ACHN (cell line): ENCODE measurements at places on chromosomes 16 and 17.

- DNase-seq = peak; percentile 55
Observed at GRCh38 chr17:75404731-75405364, 630 bp downstream of the GRB2 start.

GRCh38 chr16:67361038-67361437 is 32.3 kb downstream of the TPPP3 start:
- no peak for DNase-seq

DNA sequence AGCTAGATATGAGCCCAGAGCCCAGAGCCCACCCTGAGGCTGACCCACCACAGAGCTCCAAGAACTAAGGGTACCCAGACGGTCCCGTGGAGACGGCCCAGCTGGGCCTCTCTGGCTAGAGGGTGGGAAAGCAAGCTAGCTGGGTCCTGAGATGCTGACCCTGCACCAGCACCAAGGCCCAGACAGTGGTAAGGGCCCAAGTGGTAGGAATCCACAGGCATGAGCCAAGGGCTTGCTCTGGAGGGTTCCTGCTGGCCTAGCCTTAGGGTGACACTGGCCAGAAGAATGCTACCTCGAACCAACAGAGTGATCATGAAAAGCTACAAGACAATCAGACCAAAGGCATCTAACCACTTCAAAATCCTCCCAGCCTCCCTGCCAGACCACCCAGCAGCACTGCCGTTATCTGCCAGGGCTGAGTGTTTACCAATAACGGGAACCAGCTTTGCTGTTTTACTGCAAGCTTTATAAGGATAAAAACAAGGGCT is 13.2 kb downstream of the HIC1 start:
- no peak for DNase-seq

DNA sequence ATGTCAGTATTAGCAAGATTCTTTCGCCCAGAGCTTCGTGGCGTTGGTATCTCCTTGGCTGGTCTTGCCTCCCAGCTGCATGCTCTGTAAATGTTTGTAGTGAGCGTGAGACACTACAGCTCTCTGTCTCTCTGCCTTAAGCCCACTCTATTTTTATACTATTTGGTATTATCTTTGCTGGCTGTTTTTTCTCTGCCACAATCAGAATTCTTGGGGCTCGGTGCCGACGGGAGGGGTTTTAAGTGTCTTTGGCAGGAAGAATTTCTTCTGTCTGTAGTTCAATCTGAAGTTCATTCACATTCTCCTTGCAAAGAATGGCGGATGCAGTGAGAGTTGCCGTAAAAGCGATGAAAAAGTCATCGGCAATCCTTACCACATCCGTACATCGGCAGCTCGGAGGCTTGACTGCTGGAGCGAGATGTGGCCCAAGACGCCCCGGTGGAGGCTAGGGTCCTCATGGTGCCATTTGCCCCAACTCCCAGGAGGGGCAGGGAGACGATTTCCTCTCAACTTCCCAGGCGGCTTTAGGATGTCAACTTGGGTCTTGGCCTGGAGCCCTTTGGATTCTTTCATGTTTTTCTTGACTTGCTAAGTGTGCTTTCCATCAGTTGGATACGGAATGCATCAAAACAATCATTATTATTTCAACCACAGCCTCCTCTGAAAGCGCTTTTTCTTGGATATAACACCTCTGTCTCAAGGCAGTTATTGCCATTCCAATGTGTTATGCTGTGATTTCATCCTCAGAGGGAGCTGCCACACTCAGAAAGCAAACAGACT is 132.3 kb upstream of the SDK2 start:
- no peak for DNase-seq

- no peak for DNase-seq
Observed at GRCh38 chr17:17472333-17472920, 4.4 kb upstream of the MED9 start.

GRCh38 chr17:80363120-80363515 is 51.8 kb upstream of the ENDOV start:
- DNase-seq = no peak

DNA sequence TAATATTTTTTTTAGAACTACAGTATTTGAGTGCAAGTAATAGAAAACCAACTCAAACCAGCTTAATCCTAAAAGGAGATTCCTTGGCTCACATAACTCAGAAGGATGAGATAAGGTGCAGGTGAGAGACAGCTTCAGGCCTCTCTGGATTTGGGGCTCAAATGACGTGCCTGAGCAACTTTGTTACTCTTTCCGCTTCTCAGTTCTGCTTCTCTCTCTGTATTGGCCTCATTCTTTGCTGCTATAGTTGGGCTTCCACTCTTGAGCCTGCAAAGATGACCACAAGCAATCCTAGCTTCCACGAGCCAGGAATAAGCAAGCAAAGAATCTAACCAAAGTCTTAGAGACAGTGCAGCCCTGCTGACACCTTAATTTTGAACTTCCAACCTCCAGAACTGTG is 45.0 kb upstream of the NLK start:
- no peak for DNase-seq

DNA sequence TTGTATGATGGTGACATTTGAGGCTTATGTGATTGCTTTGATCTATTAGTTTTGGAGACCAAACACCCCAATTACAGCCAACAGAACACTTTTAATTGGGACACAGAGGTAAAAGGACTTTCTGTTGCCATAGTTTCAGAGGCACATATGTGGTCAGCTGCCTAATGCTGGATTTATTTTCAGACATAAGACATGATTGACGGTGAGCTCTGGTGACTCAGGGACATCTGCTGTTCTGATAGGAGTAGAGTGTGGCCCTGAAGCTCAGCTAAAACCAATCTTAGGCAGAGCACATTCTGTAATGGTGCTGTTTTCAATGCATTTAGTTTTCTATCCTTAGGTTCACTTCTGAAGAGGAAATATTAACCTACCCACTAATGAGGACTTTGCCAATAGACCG is 247.1 kb downstream of the UTP18 start:
- no peak for DNase-seq

DNA sequence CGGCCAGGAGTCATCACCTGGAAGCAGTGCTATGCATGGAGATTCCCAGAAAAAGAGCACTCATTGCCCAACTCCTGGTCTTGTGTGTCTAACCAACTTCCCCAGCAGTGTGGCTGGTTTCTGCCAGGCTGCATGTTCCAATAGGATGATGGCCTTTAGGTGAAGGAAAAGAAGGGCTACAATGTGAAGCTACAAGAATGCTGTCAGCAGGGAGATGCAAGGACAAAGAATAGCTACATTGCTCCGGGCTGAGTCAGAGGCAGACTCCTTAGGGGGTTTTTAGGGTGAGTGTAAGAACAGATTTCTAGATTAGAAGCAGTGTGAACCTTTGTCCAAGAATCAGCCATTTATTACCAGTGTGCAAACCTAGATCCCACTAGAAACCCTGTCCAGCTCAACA is 63.0 kb upstream of the DNAH9 start:
- no peak for DNase-seq

DNA sequence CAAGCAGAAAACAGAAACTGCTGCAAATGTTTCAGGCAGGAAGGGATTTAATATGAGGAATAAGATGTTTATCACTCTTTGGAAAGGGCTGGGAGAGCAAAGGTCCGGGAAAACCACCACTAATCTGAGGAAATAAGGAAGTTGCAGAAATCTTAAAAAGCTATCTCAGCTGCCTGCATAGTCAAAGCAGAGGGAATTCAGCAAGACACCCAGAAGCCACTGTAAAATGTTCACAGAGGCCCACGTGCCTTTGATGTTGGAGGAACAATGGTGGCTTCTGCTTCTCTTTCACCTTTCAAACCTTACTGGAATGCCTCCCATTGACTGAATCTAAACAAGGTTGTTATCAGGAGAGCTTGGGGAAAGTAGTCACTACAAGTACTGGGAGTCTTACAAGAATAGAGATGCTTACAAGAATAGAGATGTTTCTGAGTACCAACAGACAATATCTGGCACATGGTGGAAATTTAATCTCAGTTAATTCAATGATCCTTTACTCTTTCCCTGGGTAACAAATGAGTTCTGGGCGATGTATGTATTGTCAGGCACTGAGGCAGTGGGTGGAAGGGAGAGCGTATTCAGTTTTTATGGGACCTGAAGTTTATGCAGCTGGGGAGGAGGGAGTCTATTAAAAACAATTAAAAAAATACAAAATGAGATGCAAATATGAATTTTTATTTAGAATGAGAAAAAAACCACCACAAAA is 56.1 kb upstream of the MED13 start:
- no peak for DNase-seq

GRCh38 chr16:11978080-11978479 is 1.5 kb downstream of the SNX29 start:
- DNase-seq = no peak

GRCh38 chr16:66375451-66375850 is 9.0 kb downstream of the CDH5 start:
- DNase-seq = no peak

DNA sequence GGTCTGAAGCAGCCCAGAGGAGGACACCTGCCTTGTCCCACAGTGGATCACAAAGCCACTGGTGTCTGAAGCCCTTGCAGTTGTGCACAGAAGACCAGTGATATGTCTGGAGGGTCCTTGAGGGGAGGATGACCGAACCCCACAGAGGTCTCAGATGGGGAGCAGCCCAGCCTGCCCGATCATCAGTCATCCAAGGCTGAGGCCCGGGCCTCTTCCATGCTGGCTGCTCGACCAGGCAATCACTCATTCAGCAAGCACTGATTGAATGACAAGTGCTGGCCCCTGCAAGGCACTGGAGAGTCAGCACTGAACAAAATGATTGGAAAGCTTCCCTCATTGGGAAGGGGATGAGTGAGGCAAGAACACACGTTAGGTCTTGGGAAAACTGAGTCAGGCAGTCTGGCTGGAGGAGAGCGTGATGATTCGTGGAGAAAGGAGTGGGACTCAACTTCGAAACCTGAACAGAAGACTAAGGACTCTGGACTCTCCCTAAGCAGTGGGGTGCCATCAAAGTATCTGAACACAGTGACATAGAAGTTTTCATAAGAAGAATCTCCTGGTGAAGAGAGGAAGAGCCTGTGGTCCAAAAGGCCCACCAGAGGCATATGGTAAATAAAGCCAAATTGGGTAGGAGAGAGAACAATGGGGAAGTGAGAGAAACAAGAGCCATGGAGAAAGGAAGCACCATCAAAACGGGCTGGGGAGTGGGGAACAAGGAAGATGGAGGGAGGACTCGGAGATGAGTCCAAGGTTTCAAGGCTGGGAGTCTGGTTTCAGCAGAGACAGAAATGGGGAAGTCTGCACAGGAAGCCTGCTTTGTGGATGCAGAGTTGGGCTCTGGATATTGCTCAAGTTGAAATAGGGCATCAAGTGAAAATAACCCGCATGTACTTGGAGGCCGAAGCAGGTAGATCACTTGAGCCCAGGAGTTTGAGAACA is 10.2 kb downstream of the PIK3R5 start:
- DNase-seq = no peak

GRCh38 chr17:56926704-56927103 is 12.9 kb upstream of the TRIM25 start:
- no peak for DNase-seq

- no peak for DNase-seq
Observed at GRCh38 chr17:60989379-60989778, 311.7 kb downstream of the BCAS3 start.

- no peak for DNase-seq
Observed at GRCh38 chr17:80938556-80938955, 53.1 kb upstream of the CHMP6 start.

- no peak for DNase-seq
Observed at GRCh38 chr17:39636587-39636926, 387 bp upstream of the STARD3 start.

GRCh38 chr17:77963441-77963840 is 4.9 kb downstream of the TNRC6C start:
- peak; percentile 8 for DNase-seq

DNA sequence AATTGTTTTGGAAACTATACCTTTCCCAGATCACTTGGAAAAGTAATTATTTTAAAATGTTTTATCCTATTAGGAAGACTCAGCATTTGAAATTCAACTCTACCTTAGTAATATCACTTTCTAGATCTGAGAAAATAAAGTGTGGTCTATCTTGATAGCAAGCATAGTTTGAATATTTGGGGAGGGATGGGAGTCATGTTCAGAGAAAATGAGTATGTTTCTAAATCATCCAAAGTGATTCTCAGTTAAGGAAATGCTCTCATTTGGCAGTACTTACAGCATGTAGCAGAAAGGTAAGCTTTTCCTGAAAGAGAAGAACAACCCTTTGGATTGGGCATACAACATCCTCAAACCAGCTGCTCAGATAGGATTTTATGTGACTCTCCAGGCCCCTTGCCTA is 6.9 kb downstream of the C17orf75 start:
- no peak for DNase-seq

- DNase-seq = peak; percentile 97
Observed at GRCh38 chr16:48013491-48013901, 142.3 kb downstream of the ABCC12 start.

- no peak for DNase-seq
Observed at GRCh38 chr17:74145756-74146155, 57.7 kb upstream of the RPL38 start.

DNA sequence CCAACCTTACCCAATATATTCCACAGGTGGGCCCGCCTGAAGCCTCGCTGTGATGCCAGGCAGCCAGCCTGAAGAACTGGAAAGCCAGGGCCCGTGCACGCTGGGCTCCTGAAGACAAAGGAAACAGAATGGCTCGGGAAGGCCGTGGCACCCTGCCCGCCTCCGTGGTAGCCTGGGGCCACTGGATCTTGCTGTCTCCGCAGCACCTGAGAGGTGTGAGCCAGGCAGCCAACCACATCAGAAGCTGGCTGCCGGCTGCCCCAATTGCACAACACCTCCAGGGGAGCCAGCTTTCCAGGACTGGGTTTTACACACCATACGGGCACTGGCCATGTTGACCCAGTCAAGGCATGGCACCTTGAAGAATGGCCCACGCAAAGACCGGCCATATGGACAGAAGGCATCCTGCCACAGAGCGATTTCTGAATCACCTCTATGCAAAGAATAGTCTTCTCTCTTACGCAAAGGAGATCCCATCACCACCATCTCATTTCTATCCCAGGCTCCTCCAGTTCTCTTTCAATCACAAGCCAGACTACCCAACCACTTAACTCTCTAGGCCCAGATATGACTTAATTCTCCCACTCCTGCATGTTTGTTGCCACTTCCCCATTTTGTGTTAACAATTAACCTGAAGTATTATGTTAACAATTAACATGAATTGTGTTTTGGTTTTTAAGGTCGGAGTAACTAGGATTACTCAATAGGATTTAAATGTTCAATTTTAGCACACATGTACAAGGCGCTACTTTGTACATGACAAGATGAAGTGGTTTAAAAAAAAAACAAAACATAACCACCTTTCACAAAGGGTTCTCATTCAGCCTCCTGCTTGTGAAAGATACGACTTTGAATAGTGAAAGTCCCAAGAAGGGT is 32.1 kb downstream of the ZFHX3 start:
- DNase-seq = peak; percentile 60

GRCh38 chr16:52411011-52411410 is 135.9 kb downstream of the TOX3 start:
- no peak for DNase-seq

GRCh38 chr16:1729026-1729425 is 23.0 kb downstream of the MAPK8IP3 start:
- no peak for DNase-seq
